ENCODE measurements at places on chromosomes 13 and 19.

DNA sequence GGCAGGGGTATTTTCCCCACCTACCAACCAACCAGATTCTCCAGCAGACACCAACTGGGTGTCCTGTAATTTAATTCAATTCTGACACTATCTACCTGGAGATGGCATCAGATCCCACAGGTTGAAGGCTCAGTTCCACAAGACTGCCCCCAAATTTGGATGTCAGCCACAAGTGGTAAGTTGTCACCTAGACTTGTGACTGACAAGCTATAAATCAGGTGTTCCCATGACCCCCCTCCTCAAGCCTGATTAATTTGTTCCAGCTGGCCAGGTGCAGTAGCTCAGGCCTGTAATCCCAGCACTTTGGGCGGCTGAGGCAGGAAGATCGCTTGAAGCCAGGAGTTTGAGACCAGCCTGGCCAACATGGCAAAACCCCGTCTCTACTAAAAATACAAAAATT is 10.6 kb upstream of the HAUS5 start:
- no peak for DNase-seq

GRCh38 chr19:10567656-10568055 is 1.1 kb downstream of the CDKN2D start:
- DNase-seq = no peak

GRCh38 chr13:48578516-48579164 is 45.8 kb upstream of the RCBTB2 start:
- no peak for DNase-seq

GRCh38 chr13:112688560-112689302 is 1.1 kb upstream of the ATP11A start:
- DNase-seq = peak; percentile 41

DNA sequence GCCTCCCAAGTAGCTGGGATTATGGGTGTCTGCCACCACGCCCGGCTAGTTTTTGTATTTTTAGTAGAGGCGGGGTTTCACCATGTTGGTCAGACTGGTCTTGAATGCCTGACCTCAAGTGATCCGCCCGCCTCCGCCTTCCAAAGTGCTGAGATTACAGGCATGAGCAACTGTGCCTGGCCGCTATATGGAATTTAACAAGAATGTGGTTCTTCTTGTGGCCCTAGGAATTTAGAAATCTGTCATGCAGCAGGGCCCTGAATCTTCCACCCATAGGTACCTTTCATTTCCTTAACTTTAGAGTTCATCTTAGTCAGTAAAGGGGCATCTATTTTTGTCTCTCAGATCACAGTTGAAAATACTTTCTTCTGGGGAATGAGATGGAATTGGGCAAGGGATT is 25.6 kb upstream of the NDFIP2 start:
- no peak for DNase-seq

GRCh38 chr13:44053208-44053607 is 173.5 kb downstream of the LACC1 start:
- DNase-seq = no peak

- DNase-seq = no peak
These were observed 63.3 kb downstream of the MBNL2 start for GRCh38 chr13:97285221-97285955.

- peak; percentile 37 for DNase-seq
These were observed 10.2 kb upstream of the JSRP1 start for GRCh38 chr19:2266183-2266993.

- no peak for DNase-seq
These were observed 26.5 kb downstream of the COMP start for GRCh38 chr19:18764591-18765051.
